ENCODE measurements at places on chromosomes 5 and 9.

DNA sequence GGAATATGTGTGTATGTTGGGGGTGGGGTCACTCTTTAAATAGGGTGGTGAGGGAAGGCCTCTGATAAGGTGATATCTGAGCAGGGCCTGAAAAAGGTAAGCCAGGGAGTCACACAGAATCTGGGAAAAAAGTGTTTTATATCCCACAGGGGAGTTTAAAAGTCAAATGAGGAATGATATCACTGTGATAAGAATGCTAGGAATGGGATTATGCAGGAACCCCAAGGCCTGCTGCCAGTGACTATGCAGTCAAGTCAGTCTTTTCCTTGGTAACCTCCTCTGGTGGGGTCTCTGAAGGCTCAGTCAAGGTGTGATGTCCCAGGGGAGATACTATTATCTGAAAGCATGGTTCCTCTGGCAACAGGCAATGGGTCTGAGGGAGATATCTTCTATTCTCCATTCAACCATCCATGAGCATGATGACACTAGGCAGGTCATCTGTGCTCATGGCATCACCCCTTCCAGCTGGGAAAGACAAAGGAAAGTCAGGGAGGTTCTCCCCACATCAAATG is 53.5 kb downstream of the GRIA1 start:
- H3K4me3 ChIP-seq = no peak overlapping the region
- H3K36me3 ChIP-seq = no peaks in the 10 kb centered on the region
- H3K27ac ChIP-seq = no peak overlapping the region
- no peaks in the 10 kb centered on the region for H3K4me1 ChIP-seq
- no peak for DNase-seq

- peak; percentile 62 for DNase-seq
- H3K27me3 ChIP-seq = no peaks in the 10 kb centered on the region
- no peak overlapping the region for H3K4me3 ChIP-seq
- H3K36me3 ChIP-seq = peaks cover 46% of the 10 kb centered on the region
Measured at GRCh38 chr9:130466537-130467217, 21.9 kb downstream of the ASS1 start.

DNA sequence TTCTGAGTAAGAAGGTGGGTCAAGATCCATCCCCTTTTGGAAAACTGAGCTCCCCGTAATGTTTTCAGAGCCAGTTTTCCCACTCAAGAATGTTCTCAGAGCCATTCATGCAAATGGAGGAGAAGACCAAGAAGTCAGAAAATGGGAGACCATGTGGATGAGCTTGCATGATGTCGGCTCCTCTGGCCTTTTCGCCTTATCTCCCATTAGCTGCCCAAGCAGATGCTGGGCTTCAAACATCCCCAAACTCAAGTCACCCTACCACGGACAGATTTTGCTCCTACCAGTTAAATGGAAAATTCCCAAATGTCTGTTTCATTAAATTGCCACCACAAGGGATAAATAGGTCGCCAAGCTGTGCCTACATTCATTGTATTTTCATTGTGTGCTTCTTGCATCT is 161.4 kb downstream of the ICE1 start:
- H3K4me1 ChIP-seq = no peaks in the 10 kb centered on the region
- no peaks in the 10 kb centered on the region for H3K27me3 ChIP-seq
- H3K4me3 ChIP-seq = no peak overlapping the region
- H3K27ac ChIP-seq = no peak overlapping the region
- no peaks in the 10 kb centered on the region for H3K36me3 ChIP-seq
- DNase-seq = no peak

DNA sequence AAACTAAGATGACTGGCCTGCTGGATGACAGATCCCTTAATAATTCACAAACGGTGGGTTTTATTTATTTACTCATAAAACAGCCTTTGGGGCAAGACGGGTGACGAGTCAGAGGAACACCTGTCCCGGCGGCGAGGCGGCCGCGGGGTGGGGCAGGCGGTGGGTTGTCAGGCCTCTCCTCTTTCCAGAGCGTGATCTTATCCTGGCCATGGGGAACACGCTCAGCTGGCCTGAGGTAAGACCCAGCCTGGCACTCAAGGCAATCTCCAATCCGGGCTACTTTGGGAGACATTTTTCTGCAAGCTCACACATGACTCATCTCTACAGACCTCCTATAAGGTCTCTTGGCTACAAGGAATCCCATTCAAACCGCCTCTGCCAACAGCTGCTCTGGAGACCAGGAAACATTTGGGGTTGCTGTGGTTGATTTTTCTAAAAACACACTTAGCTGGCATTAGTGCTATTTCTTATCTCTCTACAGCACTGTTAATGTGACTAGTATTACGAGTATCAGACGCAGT is 6.3 kb downstream of the RAPGEF1 start:
- peaks cover 96% of the 10 kb centered on the region for H3K4me1 ChIP-seq
- no peak overlapping the region for H3K4me3 ChIP-seq
- no peaks in the 10 kb centered on the region for H3K36me3 ChIP-seq
- H3K27me3 ChIP-seq = no peaks in the 10 kb centered on the region
- peak overlapping the region; percentile 89 for H3K27ac ChIP-seq

DNA sequence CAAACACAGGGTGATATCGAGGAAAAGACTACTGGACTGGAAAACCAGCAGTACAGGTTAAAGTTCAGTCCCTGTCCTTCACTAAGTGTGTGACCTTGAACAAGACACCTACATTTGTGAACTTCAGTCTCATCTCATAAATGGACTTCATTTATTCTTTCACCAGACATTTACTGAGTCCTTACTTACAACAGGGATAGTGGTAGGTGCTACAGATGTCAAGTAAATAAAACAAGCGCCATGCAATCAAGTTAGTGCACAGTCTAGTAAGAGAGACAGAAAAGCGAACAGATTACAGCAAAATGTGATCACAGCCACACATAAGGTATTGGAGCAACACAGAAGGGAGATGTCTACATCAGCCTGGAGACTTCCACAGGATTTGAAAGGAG is 413.2 kb downstream of the ACTL7B start:
- H3K27ac ChIP-seq = no peak overlapping the region
- no peaks in the 10 kb centered on the region for H3K27me3 ChIP-seq
- no peaks in the 10 kb centered on the region for H3K36me3 ChIP-seq

DNA sequence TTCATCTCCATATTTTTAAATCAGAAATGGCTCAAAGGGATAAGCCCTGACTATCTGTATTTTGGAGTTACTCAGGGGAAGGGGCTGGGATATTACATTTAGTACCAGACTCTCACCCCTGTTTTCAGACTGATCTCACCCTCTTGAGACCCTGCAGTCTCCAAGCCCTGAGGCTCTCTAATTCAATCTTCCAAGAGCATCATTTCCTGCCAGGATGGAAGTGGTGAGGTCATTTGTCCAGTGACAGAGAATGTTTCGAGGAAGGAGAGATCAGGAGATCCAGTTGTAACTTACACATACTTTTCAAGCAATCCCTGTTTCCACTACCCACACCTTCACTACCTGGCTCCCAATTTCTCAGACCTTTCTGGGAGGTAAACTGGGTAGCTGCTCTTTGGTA is 295.5 kb upstream of the EFNA5 start:
- no peak overlapping the region for H3K4me3 ChIP-seq
- no peak for DNase-seq
- H3K27me3 ChIP-seq = no peaks in the 10 kb centered on the region

GRCh38 chr5:50975840-50976239 is 309.4 kb downstream of the PARP8 start:
- H3K27ac ChIP-seq = no peak overlapping the region
- H3K27me3 ChIP-seq = no peaks in the 10 kb centered on the region
- no peak for DNase-seq
- H3K4me3 ChIP-seq = no peak overlapping the region
- no peaks in the 10 kb centered on the region for H3K36me3 ChIP-seq

- no peak for DNase-seq
- H3K4me1 ChIP-seq = peaks cover 15% of the 10 kb centered on the region
- H3K36me3 ChIP-seq = no peaks in the 10 kb centered on the region
- no peak overlapping the region for H3K27ac ChIP-seq
Measured at GRCh38 chr5:131272307-131272706, 8.5 kb downstream of the CDC42SE2 start.

DNA sequence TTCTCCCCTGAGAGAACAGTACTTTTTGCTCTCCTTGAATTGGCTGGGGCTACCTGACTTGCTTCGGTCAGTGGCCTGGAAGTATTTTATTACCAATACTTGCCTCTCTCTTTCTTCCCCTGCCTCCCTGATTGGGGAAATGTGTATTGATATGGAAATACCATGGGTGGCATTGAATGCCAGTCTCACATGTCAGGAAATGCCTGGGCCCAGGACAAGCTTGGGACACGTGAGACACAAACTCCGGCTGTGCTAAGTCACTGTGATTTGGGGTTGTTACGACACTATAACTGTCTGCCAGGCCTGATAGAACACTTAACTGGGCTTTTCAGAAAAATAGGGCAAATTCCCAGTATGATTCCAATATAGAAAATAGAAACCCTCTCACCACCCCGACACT is 238.3 kb downstream of the GADD45G start:
- no peaks in the 10 kb centered on the region for H3K27me3 ChIP-seq
- no peak overlapping the region for H3K4me3 ChIP-seq
- DNase-seq = no peak
- peak overlapping the region; percentile 67 for H3K27ac ChIP-seq

DNA sequence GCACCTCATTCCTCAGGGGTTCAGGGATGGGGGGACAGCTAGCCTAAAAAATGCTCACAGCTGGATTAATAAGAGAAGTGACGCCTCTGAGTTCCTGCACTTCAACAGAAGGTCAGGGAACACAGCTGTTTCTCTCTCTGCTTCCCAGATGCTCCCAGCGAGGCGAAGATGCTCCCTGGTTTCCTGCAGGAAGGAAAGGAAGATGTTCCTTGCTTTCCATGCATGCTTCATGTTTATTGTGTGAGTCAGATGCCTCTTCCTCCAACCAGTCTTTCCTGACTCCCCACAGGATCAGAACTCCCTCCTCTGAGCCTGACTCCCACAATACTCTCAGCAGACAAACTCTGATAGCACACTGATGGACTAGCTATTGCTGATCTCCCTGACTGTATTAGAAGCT is 71.9 kb downstream of the MFAP3 start:
- H3K27me3 ChIP-seq = no peaks in the 10 kb centered on the region
- H3K4me1 ChIP-seq = no peaks in the 10 kb centered on the region
- H3K36me3 ChIP-seq = no peaks in the 10 kb centered on the region
- no peak overlapping the region for H3K27ac ChIP-seq
- H3K4me3 ChIP-seq = no peak overlapping the region
- no peak for DNase-seq

DNA sequence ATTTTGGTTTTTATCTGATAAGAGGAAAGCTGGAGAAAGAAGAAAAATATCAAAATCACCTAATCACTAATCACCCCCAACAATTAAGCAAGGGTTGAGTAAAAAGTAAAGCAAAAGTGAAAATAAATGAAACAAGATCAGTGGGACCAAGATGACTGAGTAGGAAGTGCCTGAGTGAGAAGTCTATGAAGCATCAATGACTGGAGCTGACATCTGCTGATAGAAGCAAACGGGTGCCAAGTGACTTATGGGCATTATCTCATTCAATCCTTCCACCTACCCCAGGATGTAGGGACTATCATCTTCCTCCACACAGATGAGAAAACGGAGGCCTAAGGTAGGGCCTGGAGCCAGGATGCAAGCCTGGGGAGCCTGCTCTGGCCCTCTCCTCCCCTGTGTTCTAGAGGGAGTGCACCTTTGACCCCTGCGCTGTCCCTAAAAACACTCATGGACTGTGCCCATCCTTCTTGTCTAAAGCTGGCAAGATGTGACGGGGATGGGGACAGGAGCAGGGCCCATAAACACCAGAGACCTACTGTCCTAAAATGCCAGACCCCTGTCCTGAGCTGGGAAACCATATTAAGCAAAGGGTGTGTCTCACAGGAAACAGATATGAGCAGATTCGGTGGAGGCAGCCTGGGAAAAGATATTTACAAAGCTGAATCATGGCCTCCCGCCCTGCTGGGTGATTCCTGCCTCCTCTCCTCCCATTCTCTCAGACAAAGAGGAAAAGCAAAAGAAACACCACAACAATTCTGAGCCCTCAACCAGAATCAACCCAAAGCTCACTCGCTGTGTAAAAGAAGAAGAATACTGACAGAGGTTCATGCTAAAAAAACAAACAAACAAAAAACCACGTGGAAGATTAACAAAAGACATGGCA is 116.0 kb downstream of the AUH start:
- no peaks in the 10 kb centered on the region for H3K36me3 ChIP-seq
- H3K27me3 ChIP-seq = no peaks in the 10 kb centered on the region
- H3K4me3 ChIP-seq = no peak overlapping the region
- no peak for DNase-seq
- no peaks in the 10 kb centered on the region for H3K4me1 ChIP-seq
- no peak overlapping the region for H3K27ac ChIP-seq

DNA sequence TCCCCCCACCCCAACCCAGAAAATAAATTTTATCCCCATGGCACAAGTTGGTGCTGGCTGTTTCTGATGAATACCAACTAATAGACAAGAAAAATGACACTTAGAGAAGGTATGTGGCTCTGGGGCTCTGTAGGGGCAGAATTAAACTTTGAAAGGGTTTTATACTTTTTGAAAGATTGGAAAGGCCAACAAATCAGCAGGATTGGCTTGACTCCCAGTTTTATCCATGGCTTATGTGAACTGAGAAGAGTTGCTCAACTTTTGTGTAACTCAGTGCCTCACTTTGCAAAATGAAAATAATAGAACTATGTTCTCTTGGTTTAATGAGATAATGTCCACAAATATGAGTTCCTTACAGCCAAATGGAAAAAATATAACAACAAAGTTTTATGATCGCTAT is 288.9 kb upstream of the KIF2A start:
- H3K36me3 ChIP-seq = no peaks in the 10 kb centered on the region
- H3K4me3 ChIP-seq = no peak overlapping the region
- no peaks in the 10 kb centered on the region for H3K4me1 ChIP-seq
- DNase-seq = no peak

GRCh38 chr9:92494856-92495255 is 12.6 kb upstream of the ASPN start:
- H3K36me3 ChIP-seq = no peaks in the 10 kb centered on the region
- no peak overlapping the region for H3K27ac ChIP-seq
- H3K4me3 ChIP-seq = no peak overlapping the region
- H3K4me1 ChIP-seq = no peaks in the 10 kb centered on the region
- DNase-seq = no peak
- no peaks in the 10 kb centered on the region for H3K27me3 ChIP-seq

GRCh38 chr9:18976709-18977531 is 56.1 kb downstream of the SAXO1 start:
- DNase-seq = no peak
- no peak overlapping the region for H3K4me3 ChIP-seq
- no peaks in the 10 kb centered on the region for H3K36me3 ChIP-seq
- H3K27me3 ChIP-seq = no peaks in the 10 kb centered on the region
- no peaks in the 10 kb centered on the region for H3K4me1 ChIP-seq

GRCh38 chr5:34618371-34619065 is 37.6 kb upstream of the RAI14 start:
- H3K36me3 ChIP-seq = no peaks in the 10 kb centered on the region

GRCh38 chr9:121656941-121657470 is 5.6 kb downstream of the DAB2IP start:
- H3K36me3 ChIP-seq = no peaks in the 10 kb centered on the region
- peak overlapping the region; percentile 61 for H3K27ac ChIP-seq
- peaks cover 28% of the 10 kb centered on the region for H3K4me1 ChIP-seq
- DNase-seq = no peak
